NCI-H1105 treated with DMSO at 0.1 percent for 48 hours (cell line): ENCODE measurements at places on chromosomes 2 and 18.

DNA sequence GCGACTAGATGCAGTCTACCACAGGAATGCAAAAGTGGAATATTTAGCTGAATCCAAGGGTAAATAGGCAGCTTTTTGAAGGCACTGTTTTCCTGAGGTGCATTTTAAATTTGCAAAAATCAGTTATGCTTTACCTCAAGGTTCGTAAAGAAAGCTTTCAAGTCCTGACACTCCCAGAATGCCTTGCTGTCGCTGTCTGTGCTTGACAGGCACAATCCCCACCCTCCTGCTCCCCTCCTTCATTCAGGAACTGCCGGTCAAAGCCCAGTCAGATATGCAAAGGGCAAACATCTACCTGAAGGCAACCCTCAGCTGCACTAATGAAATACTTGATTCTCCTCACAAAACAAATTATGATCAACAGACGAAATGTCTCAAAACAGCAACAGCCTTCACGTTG, 97.4 kb upstream of the DDX18 start:
- DNase-seq, result no peak

- no peak for DNase-seq
Observed at GRCh38 chr2:148451046-148451445, 193.5 kb upstream of the EPC2 start.

GRCh38 chr2:102632380-102633175, 13.2 kb downstream of the SLC9A2 start:
- no peak for DNase-seq

- no peak for DNase-seq
Observed at GRCh38 chr18:57057890-57058289, 89.0 kb upstream of the BOD1L2 start.

DNA sequence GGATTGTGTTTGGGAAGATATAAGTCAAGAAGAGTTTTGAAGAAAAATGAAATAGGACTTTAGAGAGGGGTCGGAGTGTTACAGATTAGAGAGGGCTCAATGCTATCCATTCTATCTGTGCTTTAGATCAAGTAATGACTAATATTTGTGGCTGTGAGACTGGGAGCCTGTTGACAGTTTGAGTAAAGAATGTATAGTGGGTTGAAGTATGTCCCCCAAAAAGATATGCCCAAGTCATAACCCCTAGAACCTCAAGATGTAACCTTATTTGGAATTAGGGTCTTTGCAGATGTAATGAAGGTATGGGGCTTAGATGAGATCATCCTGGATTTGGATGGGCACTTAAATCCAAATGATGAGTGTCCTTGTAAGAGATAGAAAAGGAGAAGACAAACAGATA, 55.3 kb upstream of the SERPINE2 start:
- no peak for DNase-seq

DNA sequence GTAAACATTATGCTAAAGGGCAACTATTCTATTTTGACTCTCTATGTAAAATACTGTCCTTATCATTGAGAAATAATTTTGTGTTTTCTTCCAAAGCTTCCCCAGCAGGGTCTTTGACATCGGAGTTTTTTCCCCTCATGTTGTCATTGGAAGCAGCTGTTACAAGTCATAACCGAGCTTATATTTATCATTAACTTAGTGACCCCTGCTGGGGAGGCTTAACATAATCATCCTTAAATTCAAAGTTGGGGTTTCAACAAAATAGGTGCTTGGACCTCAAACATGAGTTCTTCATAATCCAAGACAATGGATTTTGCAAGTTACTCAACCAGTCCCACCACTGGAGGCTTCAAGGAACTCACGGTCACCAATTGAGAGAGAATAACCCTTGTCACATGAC, 330.9 kb downstream of the DCC start:
- peak; percentile 52 for DNase-seq

GRCh38 chr2:55949211-55949610, 25.6 kb upstream of the EFEMP1 start:
- peak; percentile 36 for DNase-seq

DNA sequence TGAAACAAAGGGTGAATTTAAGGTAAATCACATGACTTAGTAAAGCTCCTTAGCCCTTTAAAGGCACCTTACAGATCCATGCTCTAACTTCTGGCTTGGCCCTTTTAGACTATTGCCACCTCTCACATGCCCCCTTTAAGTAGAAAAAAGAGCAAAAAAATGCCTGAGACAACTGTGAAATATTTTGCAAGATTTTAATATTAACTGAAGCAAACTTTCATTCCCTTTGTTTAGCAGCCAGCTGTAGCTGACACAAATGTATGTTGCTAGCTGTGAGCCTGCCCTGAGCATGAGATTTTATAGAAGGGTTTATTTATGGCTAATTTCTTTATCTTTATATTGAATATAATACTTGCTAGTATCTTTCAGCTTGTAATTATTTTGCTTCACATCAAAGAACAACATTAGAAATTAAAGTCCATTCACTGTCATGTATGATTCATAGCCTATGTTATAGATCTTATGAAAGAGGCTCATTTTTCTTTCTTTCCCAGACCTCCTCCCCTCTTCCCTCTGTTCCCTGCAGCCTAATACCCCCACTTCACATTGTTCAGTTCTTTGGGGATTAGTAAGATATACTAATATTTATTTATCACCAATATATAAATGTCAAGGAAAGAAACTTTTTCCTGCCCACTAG, 637.2 kb upstream of the ZEB2 start:
- no peak for DNase-seq

DNA sequence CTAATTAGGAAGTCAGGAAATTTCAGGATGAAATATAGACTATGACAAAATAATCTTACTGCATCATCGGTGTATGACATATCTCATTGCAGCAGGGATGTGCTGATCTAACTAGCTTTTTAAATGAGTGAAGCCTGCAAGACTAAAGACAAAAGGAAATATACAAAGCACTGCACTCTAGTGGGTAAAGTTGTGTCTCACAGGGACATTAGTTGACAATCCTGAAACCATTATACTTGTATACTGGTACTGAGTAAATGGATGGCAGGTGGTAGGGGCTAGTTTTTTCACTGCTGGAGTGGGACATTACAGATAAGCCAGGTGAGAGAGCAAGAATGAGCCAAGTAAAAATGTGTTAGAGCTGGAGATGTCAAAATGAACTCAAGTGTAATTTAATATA, 317.5 kb upstream of the RAB6C start:
- peak; percentile 14 for DNase-seq

DNA sequence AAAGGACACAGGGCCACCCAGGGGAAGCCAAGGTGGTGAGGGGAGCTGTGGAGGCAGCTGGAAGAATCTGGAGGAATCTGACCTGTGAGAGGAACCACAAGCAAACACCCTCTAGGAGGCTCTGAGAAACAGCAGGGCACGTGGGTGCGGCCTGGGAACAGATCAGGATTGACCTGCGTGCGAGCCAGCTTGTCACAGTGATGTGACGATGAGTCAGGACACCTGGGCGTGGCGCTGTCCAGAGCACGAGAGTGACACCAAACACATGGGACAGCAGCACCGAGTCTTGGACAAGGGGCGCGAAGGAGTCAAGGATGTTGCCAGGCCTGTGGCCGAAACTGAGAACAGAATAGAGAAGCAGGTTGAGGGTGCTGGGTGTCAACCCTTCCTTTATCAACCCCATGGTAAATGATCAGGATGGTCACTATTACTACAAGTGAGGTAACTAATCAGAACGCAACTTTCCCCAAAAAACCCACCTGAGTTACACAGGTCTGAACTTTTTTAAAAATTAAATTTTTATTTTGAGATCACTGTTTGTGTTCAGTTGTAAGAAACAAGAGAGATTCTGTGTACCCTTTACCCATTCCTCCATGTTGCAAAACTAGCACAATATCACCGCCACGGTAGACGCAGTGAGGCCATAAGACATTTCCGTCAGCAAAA, 637 bp upstream of the SFT2D3 start:
- DNase-seq, result no peak

- peak; percentile 66 for DNase-seq
Observed at GRCh38 chr2:239344857-239345216, 56.0 kb downstream of the HDAC4 start.

GRCh38 chr2:86507600-86507999, 55.6 kb downstream of the CHMP3 start:
- no peak for DNase-seq
